Fibroblast of skin of back (primary cell): ENCODE measurements at places on chromosomes 1 and 21.

GRCh38 chr1:224205438-224205840 is 22.4 kb downstream of the DEGS1 start:
- DNase-seq = peak; percentile 82

DNA sequence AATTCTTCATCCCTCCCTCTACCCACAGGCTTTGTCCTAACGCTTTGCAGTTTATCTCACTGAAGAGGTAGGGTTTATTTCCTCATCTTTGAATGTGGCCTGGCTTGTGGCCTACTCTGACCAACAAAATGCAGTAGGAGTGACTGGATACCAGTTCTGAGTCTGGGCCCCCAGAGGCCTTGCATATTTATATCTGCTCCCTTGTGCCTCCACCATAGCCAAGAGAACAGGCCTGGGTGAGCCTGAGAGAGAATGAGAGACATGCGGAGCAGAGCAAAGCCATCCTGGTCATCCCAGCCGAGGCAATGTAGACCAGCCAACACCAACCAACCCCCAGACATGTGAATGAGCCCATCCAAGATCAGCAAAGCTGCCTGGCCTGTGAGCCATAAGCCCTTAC is 30.3 kb downstream of the SMIM12 start:
- no peak for DNase-seq

- no peak for DNase-seq
Observed at GRCh38 chr1:77984629-77985028, 5.8 kb upstream of the FUBP1 start.

DNA sequence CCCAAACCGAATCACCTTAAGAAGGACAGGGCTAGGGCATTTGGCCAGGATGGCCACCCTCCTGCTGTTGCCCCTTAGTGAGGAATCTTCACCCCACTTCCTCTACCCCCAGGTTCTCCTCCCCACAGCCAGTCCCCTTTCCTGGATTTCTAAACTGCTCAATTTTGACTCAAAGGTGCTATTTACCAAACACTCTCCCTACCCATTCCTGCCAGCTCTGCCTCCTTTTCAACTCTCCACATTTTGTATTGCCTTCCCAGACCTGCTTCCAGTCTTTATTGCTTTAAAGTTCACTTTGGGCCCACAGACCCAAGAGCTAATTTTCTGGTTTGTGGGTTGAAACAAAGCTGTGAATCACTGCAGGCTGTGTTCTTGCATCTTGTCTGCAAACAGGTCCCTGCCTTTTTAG is 3.6 kb downstream of the BTG2 start:
- no peak for DNase-seq

GRCh38 chr1:22709227-22709626 is 1.4 kb upstream of the EPHB2 start:
- peak; percentile 16 for DNase-seq

- DNase-seq = peak; percentile 54
Observed at GRCh38 chr1:179036844-179037465, 11.3 kb downstream of the FAM20B start.

DNA sequence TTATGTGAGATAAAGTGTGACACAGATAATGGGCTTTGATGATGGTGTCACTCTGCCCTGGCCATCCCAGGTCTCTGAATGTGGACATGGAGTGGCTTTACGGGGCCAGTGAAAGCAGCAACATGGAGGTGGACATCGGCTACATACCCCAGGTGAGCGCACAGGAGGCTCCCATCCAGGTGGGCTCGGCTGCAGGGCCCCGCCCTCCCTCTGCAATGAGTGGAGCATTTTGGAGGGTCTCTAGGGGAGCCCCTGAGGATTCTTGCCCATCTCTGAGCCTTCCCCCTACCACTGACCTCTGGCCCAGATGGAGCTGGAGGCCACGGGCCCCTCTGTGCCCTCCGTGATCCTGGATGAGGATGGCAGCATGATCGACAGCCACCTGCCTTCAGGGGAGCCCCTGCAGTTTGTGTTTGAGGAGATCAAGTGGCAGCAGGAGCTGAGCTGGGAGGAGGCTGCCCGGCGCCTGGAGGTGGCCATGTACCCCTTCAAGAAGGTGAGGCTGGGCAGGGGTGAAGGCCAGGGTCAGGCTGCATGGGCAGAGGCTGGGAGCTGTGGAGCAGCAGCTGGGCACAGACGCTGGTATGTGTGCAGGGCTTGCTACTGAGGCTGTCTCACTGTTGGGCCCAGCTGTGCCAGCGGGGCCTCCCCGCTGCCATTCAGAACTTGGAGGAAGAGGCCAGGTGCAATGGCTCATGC is 8.2 kb upstream of the MTFR1L start:
- DNase-seq = no peak

- no peak for DNase-seq
Observed at GRCh38 chr1:2859881-2860430, 58.5 kb upstream of the TTC34 start.

- DNase-seq = no peak
Observed at GRCh38 chr1:110062612-110063011, 7.9 kb downstream of the ALX3 start.

DNA sequence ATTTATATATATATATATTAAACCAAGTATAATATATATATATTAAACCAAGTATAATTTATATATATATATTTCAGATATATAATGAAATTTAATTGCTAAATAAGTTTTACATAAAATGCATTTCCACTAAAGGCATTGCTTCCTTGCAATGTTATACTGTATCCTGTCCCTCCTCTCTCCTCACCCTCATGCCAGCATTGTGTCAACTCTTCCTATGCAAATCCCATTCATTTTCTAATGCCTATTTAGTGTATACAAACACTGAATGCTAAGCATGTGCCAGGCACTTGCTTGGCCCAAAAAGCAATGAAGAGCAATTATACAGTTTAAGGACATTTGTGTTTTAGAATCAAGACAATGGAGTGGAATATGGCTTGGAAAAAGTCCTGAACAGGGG is 71.7 kb upstream of the PRMT6 start:
- no peak for DNase-seq

GRCh38 chr1:212428496-212428895 is 4.2 kb upstream of the NENF start:
- no peak for DNase-seq

DNA sequence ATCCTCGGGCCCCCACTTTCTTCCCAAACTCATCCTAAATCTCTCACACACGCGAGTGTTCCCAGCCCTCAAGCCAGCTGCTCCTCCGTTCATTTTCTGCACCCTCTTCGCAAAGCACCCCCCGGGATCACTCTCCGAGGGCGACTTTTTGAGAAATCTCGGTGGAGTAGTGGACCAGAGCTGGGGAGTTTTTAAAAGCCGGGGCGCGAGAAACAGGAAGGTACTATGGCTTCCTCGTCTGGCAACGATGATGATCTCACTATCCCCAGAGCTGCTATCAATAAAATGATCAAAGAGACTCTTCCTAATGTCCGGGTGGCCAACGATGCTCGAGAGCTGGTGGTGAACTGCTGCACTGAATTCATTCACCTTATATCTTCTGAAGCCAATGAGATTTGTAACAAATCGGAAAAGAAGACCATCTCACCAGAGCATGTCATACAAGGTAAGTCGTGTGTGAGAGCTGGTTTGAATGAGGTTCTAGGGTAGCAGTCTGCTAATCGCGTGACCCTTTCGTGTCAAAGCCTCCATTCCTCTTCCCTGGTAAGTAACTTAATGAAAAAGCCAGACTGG is 800 bp downstream of the DR1 start:
- DNase-seq = peak; percentile 21

DNA sequence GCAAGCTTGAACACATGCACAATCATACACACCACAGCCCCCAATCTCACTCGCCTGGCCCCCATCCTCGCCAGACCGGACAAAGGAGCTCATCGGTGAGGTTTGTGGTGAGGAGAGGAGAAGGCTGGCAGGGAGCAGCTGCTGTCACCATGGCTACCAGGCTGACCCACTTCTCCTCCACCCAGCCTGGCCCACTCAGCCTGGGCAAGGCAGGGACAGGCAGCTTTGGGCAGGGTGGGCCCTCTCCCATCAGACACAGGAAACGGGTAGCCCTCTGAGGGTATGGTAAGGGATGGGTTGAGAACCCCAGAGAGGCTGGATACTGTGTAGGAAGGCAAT is 15.9 kb downstream of the RIMS3 start:
- no peak for DNase-seq

DNA sequence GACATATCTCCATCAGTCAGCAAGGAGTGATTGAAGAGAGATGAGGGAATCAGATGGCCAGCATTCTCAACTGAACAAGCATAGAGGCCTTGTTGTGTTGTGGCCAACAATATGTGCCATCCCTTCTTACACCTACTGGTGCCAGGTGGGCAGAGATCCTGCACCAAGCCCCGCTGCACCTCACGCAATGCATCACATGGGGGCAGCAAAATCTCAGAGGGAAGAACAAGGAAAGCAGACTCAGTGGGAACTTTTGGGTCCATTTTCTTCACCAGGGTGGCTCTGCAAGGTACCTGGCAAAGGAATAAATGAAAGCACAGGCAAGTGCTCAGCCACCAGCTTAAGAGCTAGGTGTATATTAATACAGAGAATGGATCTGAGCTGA is 33.2 kb downstream of the HSD3B2 start:
- DNase-seq = no peak

DNA sequence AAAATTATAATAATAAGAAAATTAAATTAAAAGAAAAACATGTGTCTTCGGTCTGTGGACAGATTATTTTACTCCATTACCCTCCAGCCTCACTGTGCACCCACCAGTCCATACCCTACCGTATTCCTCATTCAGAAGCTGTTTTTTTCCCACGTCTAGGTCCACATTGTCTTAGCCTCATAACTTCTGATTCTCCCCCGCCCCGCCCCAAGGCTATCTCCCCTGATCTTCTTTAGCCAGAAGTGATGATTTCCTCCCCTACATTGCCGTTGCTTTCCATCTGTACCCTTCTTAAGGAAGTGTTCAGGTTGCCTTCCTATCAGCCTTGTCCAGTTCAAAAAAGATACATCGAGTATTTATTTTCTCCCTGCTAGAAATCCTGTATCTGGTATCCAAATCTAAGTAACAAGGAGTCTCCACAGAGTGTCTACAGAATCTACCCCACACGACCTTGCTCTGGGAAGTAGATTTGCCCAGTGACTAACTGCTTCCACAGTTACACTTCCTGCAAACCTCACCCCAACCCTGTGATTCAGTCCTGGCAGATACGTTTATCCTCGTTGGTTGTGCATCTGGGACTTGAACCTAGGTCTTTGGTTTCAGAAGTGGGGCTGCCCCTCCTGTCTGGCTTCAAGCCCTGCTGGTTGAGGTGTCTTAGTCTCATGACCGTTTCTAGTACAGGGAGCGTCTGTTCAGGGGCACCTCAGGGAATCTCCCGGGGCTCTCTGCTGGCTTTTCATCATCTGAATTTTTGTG is 470.2 kb downstream of the CAMTA1 start:
- DNase-seq = peak; percentile 34

GRCh38 chr1:210448297-210448892 is 119.7 kb downstream of the HHAT start:
- DNase-seq = peak; percentile 60

DNA sequence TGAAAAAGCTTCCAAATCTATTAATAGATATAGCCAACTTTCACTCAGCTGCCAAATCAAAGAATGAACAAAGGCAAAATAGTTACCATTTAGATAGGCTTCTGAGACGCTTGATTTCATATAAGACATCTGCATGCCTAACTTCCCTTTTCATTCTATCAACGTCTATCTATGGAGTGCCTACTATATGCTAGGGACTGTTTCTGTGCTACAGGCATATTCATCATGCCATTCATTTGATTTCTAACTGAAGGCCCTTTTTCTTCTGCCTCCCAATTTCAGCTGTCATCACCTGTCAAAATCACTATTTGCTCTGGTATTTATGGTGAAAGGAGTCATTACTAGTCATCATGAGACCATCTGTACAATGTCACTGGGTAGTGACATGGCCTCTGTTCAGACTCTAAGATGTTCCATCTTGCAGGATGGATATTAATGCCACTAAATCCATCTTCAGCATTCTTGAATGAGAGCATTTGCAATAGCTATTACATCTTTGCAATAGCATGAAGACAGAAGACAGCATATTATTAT is 4.3 kb upstream of the KRTAP13-1 start:
- no peak for DNase-seq

- DNase-seq = no peak
Observed at GRCh38 chr1:119883826-119884225, 12.5 kb downstream of the ADAM30 start.

- no peak for DNase-seq
Observed at GRCh38 chr1:215128504-215128903, 46.0 kb downstream of the KCNK2 start.

DNA sequence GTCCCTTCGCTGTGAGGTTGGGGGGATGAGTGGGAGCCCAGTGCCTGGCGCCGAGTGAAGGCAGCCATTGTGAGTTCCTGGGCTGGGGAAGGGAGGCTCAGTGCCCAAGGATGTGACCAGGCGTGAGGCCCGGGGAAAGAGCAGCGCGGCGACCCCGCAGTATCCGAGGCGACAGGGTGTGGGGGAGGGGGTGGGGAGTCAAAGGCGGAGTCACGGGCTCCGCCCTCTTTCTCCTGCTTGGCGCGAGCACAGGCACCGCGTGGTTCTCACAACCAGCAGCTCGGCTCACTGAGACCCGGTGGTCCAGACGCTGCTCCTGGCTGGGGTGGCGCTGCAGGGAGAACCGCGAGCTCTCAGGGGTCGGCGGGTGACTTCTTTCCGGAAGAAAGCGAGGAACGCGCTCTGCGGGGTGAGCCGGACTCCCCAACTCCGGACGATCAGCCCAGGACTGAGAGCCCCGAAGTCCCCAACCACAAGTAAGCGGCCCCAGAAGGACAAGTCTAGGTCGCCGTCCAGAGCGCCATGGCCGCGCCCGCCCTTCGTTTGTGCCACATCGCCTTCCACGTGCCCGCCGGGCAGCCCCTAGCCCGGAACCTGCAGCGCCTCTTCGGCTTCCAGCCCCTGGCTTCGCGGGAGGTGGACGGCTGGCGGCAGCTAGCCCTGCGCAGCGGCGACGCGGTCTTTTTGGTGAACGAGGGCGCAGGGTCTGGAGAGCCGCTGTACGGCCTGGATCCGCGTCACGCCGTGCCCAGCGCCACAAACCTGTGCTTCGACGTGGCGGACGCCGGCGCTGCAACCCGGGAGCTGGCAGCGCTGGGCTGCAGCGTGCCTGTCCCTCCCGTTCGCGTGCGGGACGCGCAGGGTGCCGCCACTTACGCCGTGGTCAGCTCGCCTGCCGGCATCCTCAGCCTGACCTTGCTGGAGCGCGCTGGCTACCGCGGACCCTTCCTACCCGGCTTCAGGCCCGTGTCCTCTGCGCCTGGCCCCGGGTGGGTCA is at the start of gene HPDL:
Gene HPDL (plus strand): TSS at position 269 of the 997 bp plus-strand sequence. CDS start 254 bp downstream, at position 523.
- DNase-seq = peak; percentile 61

DNA sequence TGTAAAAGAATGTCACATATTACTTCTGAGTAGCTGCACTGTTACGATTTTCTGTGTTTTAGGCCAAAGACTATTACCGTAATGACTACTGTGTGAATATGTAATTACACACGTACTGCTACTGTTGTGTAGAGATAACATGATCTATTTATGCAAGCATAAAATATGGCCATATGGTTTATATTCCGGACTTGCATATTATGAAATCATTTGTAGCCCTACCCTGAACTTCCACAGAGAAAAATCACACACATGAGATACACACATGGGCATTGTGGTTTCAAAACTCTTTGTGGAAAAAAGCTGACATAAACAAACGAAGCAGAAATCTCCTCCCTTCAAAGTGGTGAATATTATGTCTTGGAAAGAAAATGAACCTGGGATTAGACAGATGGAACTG is 373.0 kb upstream of the ADAMTS5 start:
- DNase-seq = no peak
